ENCODE measurements at places on chromosomes 12 and 14.
A peak's percentile ranks its signal among the peaks of the same experiment; 100 is the strongest.

DNA sequence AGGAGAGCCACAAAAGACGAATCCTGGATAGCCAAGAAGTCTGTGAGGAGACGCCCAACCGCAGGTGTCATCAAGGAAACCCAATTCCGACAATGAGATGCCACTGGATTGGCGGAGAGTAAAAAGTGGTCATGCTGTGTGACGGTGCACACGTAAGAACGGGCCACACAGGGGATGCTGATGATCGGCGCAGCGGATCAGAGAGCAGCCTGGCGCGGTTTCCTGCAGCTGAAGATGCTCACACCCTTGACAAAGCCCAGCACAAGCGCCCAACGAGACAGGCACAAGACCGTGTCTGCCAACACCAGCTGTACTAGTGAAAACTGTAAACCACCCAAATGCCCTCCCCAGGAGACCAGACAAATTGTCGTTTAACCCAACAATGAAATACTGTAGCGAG is 55.8 kb downstream of the CCDC85C start:
- no peak for DNase-seq

DNA sequence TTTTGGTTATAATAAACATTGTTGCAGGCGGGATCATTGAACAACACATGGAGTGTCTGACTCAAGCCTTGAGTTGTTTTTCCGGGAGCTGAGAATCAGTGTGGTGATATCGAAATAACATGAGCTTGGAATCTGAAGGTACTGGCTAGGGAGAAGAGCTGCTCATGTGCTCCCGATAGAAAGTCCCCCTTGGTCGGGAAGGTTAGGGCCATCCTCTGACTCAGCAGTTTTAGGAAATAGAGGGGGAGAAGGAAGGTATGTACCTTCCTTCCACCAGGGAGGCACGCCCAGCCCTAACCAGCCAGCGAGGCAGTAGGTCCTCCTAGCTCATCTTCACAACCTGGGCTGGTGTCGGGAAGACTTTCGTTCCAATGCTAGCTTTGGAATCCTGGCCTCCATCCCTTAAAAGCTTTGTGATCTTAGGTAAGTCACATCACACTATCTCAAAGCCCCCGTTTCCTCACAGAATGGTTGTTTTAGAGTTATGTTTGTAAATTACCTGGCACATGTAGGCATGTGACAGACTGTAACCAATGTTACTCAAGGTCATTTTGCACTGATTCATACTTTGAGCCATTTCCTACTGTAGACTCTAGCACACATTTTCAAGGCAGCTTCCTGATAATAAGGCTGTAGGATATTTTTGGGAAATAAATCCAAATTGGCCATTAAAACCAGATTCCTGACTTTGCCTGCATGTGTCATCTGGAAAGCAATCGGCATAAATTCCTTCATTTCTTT is 1.9 kb upstream of the RAB35 start:
- DNase-seq: no peak

DNA sequence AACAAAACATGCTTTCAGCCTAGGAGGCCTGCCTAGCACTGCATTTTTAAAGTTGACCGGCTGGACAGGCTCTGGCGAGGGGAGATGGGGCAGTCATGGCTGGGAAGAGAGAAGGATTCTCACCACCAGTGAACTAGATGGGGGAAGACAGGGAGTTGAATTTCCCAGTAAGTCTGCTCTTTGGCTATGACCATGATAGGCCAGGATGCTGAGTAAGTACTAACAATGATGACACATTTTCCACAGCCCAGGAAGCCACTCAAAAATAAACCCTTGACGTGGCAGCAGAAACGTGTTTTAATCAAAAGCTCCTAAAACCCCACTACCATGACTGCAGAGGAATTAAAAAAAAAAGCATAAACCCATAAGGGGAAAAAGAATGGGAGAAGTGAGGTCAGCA is 19.0 kb downstream of the KCTD10 start:
- no peak for DNase-seq

DNA sequence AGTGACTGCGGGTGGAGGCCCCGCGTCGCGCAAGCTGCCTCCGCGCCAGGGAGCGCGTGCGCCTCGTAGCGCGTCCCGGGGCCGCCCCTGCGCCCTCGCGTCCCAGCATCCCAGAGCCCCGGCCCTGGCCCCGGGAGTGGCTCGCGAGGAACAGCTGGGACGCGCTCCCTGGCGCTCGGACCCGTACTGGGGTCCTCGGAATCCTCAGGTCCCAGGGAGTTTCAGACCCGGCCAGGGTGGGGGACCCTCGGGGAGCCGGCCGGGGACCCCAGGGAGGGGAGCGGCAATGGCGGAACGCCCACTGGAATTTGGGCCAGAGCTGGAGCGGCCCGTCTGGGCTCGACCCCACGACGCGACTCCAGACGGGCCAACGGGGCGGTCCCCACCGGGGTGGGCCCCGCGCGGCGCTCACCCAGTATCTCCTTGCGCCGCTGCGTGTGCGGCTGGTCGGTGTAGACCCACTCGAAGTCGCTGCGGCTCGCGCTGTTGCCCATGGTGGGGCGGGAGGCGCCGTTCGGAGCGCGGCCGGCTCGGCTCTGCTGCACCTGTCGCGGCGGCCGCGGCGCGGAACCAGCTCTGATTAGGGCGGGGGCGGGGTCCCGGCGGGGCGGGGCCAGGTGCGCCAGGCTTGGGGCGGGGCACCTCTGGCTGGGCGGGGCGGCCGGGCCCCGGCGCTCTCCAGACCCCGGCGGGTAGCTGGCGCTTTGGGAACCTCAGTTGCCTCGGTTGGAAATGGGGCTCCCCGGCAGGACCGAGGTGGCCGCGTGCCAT is at the start of gene DEGS2:
DEGS2 (minus strand) TSS at position 552 of the 771 bp plus-strand sequence; CDS start at position 494, 58 bp downstream.
- no peak for DNase-seq

DNA sequence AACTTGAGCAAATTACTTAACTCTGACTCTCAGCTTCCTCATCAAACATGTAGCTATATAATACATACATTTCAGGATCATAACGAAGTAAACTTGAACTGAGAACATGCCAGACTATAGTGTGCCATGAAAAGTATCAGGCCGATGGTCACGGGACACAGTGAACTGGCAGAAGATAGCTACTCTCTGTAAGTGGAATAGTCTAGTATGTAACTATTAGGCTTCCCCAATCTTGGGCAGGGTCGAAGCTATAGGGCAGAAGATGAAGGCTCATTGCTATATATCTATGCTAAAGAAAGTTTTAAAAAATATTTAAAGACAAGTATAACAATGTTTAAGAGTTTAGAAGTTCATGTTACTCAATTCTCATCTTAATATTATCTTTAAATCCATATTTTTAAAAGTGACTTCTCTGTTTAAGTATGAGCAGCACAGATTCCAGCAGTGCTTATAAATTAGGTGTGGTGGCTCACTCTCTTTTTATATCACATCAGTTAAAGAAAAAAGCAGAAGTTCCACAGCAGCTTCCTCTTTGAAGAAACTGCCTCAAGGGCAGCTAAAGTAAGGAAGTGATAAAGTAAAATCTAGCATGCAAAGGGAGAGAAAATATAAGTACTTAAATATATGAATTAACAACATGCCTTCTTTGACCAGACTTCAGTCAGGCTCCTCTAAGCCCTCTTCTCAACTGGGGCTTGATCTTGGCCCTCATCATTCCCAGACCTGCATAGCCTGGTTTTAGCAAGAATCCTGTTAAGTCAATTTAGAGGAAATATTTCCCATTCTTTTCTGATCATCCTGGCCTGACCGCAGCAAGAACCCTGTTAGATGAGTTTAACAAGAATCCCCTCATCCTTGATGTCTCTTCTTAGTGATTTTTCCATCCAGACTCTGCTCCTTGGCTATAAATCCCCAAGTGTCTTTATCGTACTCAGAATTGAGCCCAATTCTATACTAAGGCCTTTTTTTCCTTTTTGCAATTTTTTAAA is 8.4 kb upstream of the GLIPR1 start:
- no peak for DNase-seq

- DNase-seq: no peak
These were observed 994.1 kb upstream of the TMEM132C start for GRCh38 chr12:127272864-127273263.

DNA sequence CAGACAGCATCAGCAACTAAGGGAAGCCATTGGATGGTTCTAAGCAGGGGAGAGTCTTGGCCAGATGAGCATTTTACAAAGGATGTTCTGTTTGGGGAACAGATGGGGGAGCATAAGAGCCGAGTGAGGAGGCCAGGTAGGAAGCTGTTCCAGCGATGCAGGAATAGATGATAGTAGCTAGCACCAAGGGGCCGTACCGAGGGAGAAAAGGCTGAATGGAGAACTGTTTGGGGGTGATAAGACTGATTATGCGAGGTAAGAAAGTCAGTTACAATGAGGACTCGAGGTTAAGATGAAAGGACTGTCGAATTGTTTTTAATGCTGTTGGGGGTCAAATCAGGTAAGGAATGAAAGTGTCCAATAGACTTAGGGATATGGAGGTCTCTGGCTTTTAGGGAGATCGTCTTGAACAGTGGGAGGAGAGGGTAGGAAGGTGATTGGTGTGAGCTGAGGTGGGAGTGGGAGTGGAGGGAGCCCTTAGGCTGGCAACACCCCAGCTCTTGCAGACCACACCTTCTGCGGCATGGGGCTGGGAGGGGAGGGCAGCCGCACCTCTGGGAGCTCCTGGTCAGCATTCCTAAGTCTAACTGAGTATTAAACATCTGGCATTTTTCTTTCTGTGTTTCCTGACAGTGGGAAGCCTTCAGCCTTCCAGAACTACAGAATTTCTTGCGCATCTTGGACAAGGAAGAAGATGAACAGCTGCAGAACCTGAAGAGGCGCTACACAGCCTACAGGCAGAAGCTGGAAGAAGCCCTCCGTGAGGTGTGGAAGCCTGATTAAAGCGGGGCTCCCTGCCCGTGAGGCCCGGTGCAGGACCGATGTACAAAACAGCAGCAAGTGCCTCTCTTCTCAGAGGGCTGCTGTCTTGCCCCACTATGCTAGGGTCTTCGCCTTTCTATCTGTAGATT is 64.8 kb downstream of the GNS start:
- no peak for DNase-seq

GRCh38 chr14:93743270-93744060 is 44.8 kb downstream of the PRIMA1 start:
- no peak for DNase-seq

DNA sequence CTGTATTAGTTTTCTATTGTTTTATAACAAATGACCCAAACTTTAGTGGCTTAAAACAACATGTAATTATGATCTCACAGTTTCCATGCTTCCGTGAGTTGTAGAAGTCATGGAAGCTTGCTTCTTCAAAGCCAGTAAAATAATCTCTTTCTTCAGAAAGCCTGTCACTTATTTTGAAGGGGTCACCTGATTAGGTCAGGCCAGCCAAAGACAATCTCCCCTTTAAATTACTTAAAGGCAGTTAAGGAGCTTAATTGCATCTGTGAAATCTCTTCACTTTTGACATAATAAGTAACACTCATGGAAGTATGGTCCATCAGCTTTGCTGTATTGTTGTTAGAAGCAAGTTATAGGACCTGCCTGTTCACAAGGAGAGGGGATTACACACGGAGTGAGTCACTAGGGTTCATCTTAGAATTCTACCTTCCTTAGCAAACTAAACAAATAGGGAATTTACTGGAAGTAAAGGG is 89.8 kb downstream of the FAR2 start:
- no peak for DNase-seq

GRCh38 chr12:52521175-52521567 is 977 bp upstream of the KRT5 start:
- peak; percentile 54 for DNase-seq

DNA sequence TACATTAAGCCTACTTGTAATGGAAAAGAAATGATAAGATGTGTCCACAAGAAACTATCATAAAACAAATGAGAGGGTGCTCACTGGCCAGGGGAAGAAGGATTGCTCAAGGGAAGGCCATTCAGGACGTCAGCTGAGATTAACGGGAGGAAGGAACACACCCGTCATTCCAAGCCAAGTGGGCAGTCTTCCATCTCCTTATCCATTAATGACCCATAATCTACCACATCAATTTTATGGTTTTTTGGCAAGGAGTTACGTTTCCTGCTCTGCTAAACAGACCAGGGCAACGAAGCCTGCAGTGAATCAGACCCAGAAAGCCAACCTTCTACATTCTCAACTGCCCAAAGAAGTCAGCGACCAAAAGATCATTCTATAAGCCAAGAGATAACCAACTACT is 25.1 kb downstream of the PRKAB1 start:
- peak; percentile 74 for DNase-seq

DNA sequence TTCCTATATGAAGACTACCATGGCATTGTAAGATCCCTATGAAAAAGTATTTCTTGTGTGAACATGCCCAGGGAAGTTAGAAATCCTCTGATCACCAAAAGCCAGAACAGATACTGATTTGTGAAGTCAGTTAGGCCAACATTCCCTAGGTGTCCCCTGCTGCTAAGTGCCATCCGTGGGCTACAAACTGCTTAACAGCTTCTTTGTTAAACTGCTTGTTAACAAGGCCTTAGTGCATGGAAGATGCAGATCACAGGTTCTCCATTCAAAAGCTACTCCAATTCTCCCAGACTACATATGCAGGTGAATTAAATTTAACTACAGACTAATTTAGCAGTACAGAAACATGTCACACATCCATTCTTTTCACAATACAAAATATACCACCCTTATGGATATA is 108.2 kb downstream of the PRICKLE1 start:
- DNase-seq: no peak

DNA sequence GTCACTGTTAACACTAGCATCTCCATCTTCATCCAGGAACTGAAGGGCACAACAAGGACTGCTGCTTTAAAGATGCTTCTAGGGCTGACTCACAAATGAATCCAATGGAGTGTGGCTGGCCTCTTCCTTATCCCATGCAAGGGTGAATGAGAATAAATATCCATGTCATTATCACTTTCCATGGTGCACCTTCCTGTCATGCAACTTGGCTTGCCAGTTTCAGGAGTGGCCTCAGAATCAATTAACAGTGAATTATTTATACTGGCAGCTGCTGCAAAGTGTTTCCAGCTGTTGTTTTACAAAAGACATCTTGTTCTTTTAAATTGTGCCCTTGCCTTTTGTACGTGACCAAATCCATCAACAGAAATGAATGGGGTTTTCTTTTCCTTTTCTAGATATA is 499.3 kb upstream of the TMEM132C start:
- DNase-seq: no peak

- no peak for DNase-seq
These were observed 152.1 kb downstream of the GALC start for GRCh38 chr14:87840906-87841305.

- DNase-seq: no peak
These were observed 14.9 kb downstream of the VRK1 start for GRCh38 chr14:96811985-96812667.

GRCh38 chr14:79356040-79356439 is 855.3 kb downstream of the DIO2 start:
- no peak for DNase-seq

- no peak for DNase-seq
These were observed 22.7 kb upstream of the MUCL1 start for GRCh38 chr12:54831631-54832030.

GRCh38 chr12:25976289-25976688 is 17.8 kb downstream of the RASSF8 start:
- DNase-seq: no peak

GRCh38 chr14:92539875-92540274 is 26.3 kb downstream of the RIN3 start:
- DNase-seq: no peak

DNA sequence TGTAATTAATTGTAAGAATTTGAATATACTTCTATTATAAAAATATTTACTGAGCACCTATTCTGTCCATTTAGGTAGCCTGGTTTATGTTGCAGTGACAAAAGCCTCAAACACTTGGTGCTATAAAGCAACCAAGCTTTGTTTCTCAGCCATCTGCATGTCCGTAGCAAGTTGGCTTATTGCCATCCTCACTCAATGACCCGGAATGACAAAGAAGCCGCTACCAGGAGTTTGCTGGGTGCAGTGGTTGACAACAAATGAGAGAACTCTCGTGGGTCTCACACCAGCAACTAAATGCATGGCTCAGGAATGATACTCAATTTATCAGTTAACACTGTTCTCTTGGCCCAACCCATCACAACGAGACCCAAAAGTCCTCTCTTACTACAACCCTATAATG is 553.1 kb downstream of the DIO2 start:
- no peak for DNase-seq

Data from right atrium auricular region (tissue), 2 donors.